ENCODE measurements at places on chromosomes 2 and 18. TPM values are rescaled to one million over a fixed set of nuclear protein-coding genes. Genes with fewer than 3 reads are reported as not detected.

DNA sequence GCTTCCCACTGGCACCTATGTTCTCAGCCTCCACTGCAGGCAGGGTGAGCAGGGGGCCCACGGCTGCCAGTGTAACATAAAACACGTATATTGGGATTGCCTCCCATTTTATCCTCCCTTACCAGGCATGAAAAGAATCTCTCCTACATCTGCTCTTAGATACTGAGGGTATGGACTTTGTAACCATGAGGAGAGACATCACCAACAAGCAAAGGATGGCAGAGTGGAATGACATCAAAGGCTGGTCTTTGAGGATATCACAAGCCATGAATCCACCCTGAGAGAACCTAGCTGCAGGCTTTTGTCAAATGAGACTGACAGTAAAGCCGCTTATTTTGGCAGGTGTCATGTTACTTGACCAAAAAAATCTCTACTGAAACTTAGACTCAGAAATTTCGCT, 7.4 kb downstream of the NPHP1 start:
- no peak overlapping the region for H3K4me3 ChIP-seq
- no peak overlapping the region for H3K27ac ChIP-seq
- H3K27me3 ChIP-seq, result no peaks in the 10 kb centered on the region
- DNase-seq, result no peak

GKN1 gene
- not detected for total RNA-seq

GRCh38 chr2:146853741-146854444, 990.9 kb upstream of the ACVR2A start:
- peak; percentile 33 for DNase-seq
- H3K27me3 ChIP-seq, result no peaks in the 10 kb centered on the region
- H3K4me3 ChIP-seq, result no peak overlapping the region
- no peaks in the 10 kb centered on the region for H3K36me3 ChIP-seq
- H3K27ac ChIP-seq, result no peak overlapping the region

ANKRD30BL gene
- not detected for total RNA-seq

DNAJC5G gene
- total RNA-seq, result not detected

DNA sequence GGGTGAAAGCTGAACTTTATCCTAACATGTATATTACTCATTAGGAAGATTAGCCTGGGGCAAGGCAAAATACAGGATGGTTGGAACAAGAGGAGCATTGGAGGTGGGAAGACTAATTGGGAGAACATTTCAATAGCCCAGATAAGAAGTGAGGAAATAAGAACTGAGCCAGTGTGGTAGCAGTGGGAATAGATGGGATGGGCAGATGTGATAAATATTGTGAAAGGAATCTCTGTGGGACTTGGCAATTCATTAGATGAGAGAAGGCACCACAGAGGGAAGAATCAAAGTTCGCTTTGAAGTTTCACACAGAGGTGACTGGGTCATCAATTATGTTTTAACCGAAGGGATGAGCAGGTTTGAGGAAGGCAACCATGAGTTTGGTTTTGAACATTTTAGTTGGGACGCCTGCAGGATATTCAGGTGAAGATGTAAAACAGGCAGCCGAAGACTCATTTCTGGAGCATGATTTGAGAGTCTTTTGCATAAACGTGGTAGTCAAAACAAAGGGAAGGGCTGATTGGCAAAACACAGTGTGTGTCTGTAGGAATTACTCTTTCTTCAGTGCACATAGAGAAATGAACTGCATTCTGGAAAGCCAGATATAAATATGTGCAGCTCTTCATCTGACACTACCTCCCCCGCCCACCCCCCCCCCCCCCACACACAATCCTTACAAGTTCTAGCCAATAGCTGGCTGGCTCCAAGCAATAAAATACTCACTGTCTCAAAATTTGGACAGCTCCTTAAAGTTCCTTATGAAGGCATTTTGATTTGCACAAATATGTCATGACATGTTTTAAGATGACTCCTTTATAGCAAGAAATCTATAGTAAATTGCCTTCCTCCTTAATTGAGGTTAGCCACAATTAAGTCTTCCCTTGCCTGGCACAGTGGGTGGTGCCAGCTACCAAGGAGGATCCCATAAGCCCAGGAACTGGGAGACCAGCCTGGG, 1.9 kb upstream of the SLC1A4 start:
- peak overlapping the region; percentile 100 for H3K27ac ChIP-seq
- peaks cover 16% of the 10 kb centered on the region for H3K4me1 ChIP-seq
- no peaks in the 10 kb centered on the region for H3K27me3 ChIP-seq
- no peaks in the 10 kb centered on the region for H3K36me3 ChIP-seq
- DNase-seq, result peak; percentile 65
- peak overlapping the region; percentile 93 for H3K4me3 ChIP-seq

LAPTM4A gene
- 363 TPM for total RNA-seq

- H3K27ac ChIP-seq, result no peak overlapping the region
- peaks cover 31% of the 10 kb centered on the region for H3K36me3 ChIP-seq
- H3K27me3 ChIP-seq, result no peaks in the 10 kb centered on the region
- H3K4me1 ChIP-seq, result peaks cover 6% of the 10 kb centered on the region
- no peak overlapping the region for H3K4me3 ChIP-seq
- DNase-seq, result no peak
These were observed 5.3 kb downstream of the COX5B start for GRCh38 chr2:97651114-97651513.

- DNase-seq, result no peak
- no peak overlapping the region for H3K27ac ChIP-seq
- H3K27me3 ChIP-seq, result no peaks in the 10 kb centered on the region
- no peak overlapping the region for H3K4me3 ChIP-seq
- H3K4me1 ChIP-seq, result peaks cover 21% of the 10 kb centered on the region
- no peaks in the 10 kb centered on the region for H3K36me3 ChIP-seq
These were observed 160.4 kb downstream of the SRBD1 start for GRCh38 chr2:45450634-45451033.

SP140L gene
- total RNA-seq, result 8.0 TPM

- DNase-seq, result no peak
- H3K4me3 ChIP-seq, result no peak overlapping the region
- no peaks in the 10 kb centered on the region for H3K4me1 ChIP-seq
These were observed 1.0 kb upstream of the FAM110C start for GRCh38 chr2:47346-47725.

DNA sequence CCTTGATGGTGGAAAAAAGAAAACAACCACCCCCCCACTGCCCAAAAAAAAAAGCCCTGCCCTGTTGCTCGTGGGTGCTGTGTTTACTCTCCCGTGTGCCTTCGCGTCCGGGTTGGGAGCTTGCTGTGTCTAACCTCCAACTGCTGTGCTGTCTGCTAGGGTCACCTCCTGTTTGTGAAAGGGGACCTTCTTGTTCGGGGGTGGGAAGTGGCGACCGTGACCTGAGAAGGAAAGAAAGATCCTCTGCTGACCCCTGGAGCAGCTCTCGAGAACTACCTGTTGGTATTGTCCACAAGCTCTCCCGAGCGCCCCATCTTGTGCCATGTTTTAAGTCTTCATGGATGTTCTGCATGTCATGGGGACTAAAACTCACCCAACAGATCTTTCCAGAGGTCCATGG, 28.0 kb downstream of the MAL start:
- H3K4me1 ChIP-seq, result peaks cover 6% of the 10 kb centered on the region
- H3K27me3 ChIP-seq, result peaks cover 62% of the 10 kb centered on the region
- no peak overlapping the region for H3K27ac ChIP-seq
- H3K4me3 ChIP-seq, result no peak overlapping the region
- H3K36me3 ChIP-seq, result no peaks in the 10 kb centered on the region

GRCh38 chr2:71831193-71831577, 316.5 kb downstream of the CYP26B1 start:
- H3K27ac ChIP-seq, result peak overlapping the region; percentile 92
- peaks cover 50% of the 10 kb centered on the region for H3K4me1 ChIP-seq
- peak overlapping the region; percentile 22 for H3K4me3 ChIP-seq
- DNase-seq, result peak; percentile 96

AKAIN1 gene
- total RNA-seq, result not detected

DNA sequence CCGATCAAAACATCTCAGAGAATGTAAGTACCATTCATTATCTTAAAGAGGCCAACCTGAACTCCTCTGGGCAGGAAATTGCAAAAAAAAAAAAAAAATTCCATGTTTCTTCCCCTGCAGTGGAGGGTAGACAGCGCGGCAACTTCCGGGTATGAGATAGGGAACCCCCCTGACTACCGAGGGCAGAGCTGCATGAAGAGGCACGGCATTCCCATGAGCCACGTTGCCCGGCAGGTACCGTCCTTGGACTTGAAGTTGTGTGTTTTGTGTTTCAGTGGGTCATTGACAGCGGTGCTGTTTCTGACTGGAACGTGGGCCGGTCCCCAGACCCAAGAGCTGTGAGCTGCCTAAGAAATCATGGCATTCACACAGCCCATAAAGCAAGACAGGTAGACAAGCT, 7.2 kb downstream of the ACP1 start:
- DNase-seq, result no peak
- peaks cover 4% of the 10 kb centered on the region for H3K36me3 ChIP-seq
- no peak overlapping the region for H3K4me3 ChIP-seq

DNA sequence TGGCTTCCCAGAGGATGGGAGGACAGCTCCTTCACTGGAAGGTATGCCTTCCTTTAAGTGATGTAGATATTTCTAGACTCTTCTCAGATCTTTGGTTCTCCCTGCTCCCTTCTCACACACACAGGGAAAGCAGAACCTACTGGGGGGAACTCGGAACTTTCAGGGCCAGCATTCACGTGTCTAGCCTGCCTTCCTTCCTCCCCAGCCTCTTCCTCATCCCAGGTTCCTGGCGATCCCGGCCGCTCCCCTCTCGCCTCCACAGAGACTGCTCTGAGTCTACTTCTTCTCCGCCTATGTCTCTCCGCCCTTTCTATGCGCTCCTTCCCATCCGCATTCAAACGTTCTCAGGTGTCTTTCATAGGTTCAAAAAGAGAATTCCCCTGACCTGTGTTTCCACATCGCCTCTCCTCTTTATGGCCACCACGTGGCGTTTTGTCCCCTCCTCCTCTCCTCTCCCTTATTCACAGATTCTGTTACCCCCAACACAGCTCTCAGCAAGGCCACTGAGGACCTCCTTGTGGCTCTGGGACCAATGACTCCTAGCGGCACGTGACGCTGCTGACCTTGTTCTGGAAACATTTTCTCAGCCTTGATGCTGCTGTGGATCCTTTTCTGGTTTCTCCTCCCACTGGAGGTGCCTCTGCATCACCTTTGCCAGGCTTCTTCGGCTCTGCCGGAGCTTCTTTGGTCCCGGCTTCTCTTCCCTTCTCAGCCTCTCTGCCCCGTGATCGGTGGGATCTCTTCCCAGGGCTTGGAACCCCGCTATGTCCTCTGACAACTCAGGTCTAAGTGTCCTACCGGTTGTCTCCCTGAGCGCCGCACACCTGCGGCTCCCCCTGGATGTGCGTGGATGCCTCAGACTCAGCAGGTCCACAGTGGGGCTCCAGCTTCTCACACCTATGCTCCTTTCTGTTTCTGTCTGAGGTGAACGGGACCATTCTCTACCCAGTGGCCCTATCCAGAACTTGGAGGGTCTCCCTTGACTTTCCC, 77.5 kb downstream of the VAPA start:
- H3K27me3 ChIP-seq, result peaks cover 29% of the 10 kb centered on the region
- H3K4me3 ChIP-seq, result no peak overlapping the region
- DNase-seq, result no peak
- H3K27ac ChIP-seq, result no peak overlapping the region
- H3K36me3 ChIP-seq, result no peaks in the 10 kb centered on the region
- H3K4me1 ChIP-seq, result no peaks in the 10 kb centered on the region

GRCh38 chr2:25521126-25521525, 152.3 kb downstream of the DTNB start:
- H3K4me1 ChIP-seq, result peaks cover 14% of the 10 kb centered on the region
- DNase-seq, result peak; percentile 40
- H3K27ac ChIP-seq, result no peak overlapping the region
- H3K27me3 ChIP-seq, result no peaks in the 10 kb centered on the region

GRCh38 chr18:9683418-9684396, 24.4 kb upstream of the RAB31 start:
- H3K4me1 ChIP-seq, result peaks cover 25% of the 10 kb centered on the region
- no peaks in the 10 kb centered on the region for H3K36me3 ChIP-seq
- peak; percentile 89 for DNase-seq
- H3K4me3 ChIP-seq, result peak overlapping the region; percentile 57
- H3K27ac ChIP-seq, result peak overlapping the region; percentile 91

NDUFB3 gene
- total RNA-seq, result 51.3 TPM

- H3K27ac ChIP-seq, result peak overlapping the region; percentile 86
- no peaks in the 10 kb centered on the region for H3K36me3 ChIP-seq
- DNase-seq, result no peak
- H3K4me1 ChIP-seq, result peaks cover 71% of the 10 kb centered on the region
- no peaks in the 10 kb centered on the region for H3K27me3 ChIP-seq
These were observed 144.9 kb downstream of the AGAP1 start for GRCh38 chr2:235638541-235639427.

COX7A2L gene
- 220 TPM for total RNA-seq

C2orf72 gene
- 0.11 TPM for total RNA-seq

LRRTM1 gene
- total RNA-seq, result not detected

GRCh38 chr18:79478484-79479115, 82.9 kb downstream of the NFATC1 start:
- no peaks in the 10 kb centered on the region for H3K27me3 ChIP-seq
- no peak for DNase-seq
- H3K4me1 ChIP-seq, result no peaks in the 10 kb centered on the region
- H3K36me3 ChIP-seq, result no peaks in the 10 kb centered on the region
- no peak overlapping the region for H3K4me3 ChIP-seq

ARHGAP28 gene
- 0.63 TPM for total RNA-seq

DNA sequence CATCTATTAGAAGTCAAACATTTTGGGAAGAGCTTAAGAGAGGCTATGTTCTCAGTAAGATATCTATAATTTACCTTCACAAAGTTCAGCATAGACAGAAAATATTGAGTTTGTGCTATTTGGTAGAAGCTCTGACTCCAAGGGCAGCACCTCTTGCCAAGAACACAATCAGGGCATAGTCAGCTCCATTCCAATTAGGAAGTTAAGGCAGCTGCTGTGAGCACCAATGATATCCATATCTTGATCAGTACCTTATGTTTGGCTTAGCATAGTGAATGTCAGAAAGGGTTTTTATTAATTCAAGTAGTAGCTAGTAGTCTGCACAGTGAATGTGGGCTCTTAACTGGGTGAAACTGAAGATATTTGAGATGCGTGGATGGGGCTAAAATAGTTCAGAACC, 86.4 kb upstream of the SPRED2 start:
- H3K4me1 ChIP-seq, result peaks cover 13% of the 10 kb centered on the region
- H3K27me3 ChIP-seq, result no peaks in the 10 kb centered on the region
- no peak overlapping the region for H3K27ac ChIP-seq
- no peaks in the 10 kb centered on the region for H3K36me3 ChIP-seq
- no peak for DNase-seq
